Panc1 (cell line): ENCODE measurements at places on chromosomes 11 and 22. TPM values are rescaled to one million over a fixed set of nuclear protein-coding genes. Genes with fewer than 3 reads are reported as not detected.
A peak's percentile ranks its signal among the peaks of the same experiment; 100 is the strongest.

Gene RAG2
- total RNA-seq = 0.10 TPM

Gene NEAT1
- 731 TPM for total RNA-seq

Gene LMNTD2
- 21.8 TPM for total RNA-seq

Gene CLTCL1
- total RNA-seq = 11.9 TPM

Gene MICAL2
- 199 TPM for total RNA-seq

Gene ISX
- total RNA-seq = not detected

- no peak for DNase-seq
Observed at GRCh38 chr11:6099577-6099976, 7.9 kb upstream of the OR56B4 start.

- no peak for DNase-seq
Observed at GRCh38 chr11:114382509-114382908, 17.8 kb downstream of the C11orf71 start.

GRCh38 chr22:28052825-28053269, 133.8 kb upstream of the PITPNB start:
- no peak for DNase-seq

DNA sequence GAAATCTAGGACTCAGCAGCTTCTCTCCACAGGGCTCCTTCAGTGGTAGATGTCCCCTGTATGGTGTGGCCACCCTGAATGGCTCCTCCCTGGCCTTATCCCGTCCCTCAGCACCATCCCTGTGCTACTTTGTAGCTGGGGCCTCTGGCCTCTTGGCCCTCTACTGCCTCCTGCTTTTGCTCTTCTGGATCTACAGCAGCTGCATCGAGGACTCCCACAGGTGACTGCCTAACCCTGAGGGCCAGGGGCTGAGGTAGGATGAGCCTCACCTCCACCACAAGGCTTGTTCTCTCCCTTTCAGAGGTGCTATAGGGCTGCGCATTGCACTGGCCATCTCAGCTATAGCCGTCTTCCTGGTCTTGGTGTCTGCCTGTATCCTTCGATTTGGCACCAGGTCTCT, 1.8 kb downstream of the TMEM179B start:
- no peak for DNase-seq

DNA sequence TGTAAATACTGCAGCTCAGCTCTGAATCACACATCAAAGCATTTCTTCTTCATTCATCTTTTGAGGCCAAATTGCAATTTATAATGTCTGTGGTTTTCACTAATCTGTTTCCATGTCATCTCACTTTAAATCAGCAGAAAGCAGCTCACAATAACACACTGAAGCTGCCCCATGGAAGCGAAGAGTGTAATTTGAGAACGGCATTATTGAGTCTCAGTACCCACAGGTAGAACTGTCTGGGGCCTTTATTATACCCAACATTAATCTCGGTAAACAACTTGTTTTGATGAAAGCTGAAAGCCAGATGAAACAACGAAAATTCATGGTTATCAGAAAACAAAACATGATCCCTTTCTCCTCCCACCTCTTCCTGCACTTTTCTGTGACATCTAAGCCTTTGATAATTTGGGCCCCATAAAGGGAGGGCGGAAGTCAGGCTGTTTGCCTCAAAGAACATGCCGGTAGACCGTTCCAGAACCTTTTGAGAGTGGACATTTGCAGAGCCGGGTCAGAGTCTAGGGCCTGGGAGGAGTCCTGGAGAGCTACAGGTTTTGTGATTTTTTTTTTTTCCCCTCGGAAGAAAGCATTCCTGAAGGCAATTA, 68.2 kb upstream of the SESN3 start:
- no peak for DNase-seq

- DNase-seq = no peak
Observed at GRCh38 chr11:36711104-36711825, 113.2 kb upstream of the RAG2 start.

DNA sequence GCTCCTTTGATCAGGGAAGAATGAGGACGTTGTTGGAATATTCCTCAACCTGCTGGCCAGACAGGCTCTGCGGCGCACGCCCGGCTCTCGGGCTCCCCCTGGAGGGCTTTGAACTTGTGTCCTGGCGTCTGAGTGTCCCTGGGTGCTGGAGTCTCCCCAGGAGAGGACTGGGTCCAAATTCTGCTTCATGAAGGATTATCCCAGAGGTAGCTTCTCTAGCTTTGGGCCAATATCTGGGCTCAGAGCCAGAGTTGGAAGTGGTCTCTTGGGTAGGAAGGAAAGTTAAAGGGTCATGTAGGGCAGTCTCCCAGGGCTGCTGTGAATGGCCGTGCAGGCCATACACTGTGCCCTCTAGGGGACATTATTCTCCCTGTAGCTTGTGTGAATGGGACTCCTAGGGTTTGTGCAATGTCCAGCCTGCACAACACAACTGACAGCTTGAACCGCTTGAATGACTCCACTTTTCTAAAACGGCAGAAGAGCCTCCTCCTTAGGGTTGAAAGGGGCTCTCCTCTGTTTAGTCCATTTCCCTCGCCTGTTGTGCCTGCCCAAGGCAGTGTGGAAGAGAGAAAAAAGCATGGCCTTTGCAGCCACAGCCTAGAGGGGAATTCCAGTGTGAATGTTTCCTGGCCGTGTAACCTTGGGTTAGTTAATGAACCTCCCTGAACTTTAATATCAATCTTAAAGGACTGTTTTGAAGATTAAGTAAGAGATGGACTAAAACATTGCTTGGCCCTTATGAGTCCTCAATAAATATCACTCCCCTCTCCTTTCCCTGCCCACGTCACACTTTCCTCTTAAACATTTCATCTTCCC, 111.2 kb upstream of the THY1 start:
- peak; percentile 42 for DNase-seq

DNA sequence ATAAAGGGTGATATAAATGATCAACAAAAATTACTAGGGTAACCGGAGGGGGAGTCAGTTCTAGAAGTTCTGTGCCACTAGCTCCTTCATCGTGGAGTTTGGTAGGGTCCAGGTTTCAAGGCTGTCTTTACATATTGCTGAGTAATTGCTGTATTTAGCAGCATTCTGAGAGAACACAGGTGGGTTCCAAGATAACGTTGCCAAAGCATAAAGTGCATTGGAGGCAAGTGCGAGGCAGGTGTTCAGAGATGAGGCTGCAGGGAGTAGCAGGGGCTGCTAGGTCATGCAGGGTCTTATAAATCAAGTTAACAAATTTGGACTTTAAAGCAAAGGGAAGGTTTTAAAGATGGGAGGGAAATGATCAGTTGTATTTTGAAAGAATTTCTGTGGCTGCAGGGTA, 17.8 kb downstream of the SGSM3 start:
- no peak for DNase-seq

DNA sequence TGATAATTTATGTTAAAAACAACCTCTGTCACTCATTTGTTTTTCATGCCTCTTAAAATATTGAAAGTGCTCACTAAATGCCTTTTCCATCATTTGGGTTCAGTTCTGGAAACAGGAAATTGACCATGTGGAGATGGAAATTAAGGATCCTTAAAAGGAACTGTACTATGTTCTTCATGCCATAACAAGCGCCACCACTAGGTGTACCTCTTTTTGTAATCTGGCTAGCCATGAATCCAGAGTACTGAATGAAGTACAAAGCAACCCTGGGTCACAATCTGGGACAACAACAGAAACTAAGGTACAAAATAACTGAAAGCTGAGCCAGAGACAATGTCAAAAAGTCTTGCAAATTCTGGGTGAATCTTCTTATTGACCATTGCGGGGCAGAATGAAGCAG, 559.1 kb downstream of the FAM181B start:
- DNase-seq = no peak

GRCh38 chr11:36452961-36453360, 57.1 kb downstream of the TRAF6 start:
- no peak for DNase-seq

DNA sequence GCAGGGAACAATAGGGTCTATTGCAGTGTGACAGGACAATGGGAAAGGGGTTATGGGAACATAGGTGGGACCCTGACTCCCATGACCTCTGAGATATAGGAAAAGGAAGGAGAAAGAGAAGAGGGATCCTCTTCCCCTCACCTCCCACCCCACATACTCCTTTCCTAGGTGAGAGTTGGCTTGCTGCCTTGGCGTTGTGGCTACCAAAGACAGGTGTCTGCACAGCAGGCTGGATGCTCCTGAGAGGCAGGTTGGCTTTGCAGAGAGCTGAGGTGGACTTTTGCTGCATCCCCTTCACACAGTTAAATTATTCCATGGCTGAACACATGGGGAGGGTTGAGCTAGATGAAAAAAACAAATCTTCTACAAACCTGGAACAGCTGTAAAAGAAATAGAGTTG, 80.7 kb downstream of the SYT9 start:
- DNase-seq = no peak

DNA sequence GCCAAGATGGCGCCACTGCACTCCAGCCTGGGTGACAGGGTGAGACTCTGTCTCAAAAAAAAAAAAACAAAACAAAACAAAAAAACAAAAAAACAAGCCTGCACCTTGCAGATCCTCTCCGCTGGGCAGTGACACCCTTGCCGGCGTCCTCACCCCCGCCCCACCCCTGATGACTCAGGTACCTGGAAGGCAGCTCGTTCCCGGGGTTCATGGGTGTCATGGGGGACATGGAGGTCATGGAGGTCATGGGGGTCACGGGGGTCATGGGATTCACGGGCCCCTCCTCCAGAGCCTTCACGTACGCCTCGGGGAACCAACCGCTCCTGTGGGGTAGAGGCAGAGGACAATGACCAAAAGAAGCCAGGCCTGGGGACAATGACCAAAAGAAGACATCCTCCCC, 3.0 kb upstream of the SLC16A8 start:
- no peak for DNase-seq

- DNase-seq = no peak
Observed at GRCh38 chr11:126963603-126964363, 36.8 kb downstream of the KIRREL3 start.

DNA sequence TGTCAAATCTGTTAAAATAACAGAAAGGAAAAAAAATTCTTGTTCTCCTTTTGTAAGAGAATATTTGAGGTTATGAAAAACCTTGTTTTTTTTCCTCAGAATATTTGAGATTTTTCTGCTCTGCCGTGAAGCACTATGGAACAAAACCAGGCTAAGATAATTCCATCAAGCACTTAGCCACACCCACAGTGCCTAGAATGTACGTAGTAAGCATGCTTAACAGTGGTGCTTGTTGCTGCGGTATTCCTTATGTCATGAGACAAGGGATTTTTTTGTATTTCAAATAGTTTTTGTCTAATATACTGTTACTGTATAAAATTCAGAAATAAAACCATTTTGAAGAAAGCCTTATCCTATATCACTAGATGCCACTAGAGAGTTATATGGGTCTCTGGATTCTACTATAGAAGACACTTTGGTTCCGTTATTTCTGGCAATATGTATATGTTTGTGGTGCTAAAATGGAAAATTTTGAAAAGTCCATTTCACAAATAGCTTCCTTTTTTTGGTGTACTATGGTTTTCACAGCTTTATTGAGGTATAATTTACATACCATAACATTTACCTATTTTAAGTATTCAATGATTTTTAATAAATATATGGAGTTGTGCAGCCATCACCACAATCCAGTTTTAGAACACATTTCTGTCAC, 23.7 kb downstream of the PDHX start:
- no peak for DNase-seq

DNA sequence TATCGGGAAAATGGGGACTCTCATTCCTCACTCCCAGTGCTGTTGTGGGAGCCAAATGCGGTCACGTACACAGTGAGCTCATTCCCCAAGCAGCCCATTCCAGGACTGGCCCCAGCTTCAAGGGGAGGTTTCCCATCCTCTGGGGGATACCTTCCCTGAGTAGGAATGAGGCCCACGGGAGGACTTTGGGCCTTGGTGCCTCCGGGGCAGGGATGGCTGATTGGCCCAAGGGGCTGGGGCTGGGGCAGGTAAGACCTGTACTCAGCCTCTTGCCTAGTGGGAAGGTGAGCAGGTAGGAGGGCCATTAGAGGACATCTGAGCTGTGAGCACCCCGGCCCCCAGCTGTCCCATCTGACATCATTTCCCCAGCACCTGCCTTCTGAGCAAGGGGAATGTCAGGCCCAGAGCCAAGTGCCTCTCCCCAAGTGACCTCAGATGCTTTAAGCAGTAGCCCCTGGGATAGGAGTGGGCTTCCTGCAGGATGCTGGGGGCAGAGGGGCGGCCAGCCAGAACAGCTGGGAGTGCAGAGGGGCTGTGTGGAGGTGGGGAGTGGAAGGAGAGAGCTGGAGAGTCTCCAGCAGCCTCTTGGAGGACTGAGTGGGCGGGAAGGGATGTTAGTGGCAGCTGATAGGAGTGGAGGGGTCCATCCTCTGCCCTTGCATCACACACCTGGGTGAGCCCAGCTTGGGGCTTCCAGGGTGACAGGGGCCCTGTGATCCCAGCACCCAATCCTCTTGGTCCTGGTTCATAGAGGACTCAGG, 58.4 kb downstream of the CD82 start:
- no peak for DNase-seq

- no peak for DNase-seq
Observed at GRCh38 chr22:38115423-38116205, 5.1 kb upstream of the BAIAP2L2 start.

- no peak for DNase-seq
Observed at GRCh38 chr11:74182635-74183034, 11.5 kb downstream of the PPME1 start.

GRCh38 chr22:30223303-30223702, 23.3 kb downstream of the LIF start:
- no peak for DNase-seq

GRCh38 chr11:125588505-125588904, 4.1 kb upstream of the STT3A start:
- DNase-seq = no peak

- no peak for DNase-seq
Observed at GRCh38 chr11:19366992-19367709, 126.4 kb upstream of the E2F8 start.

DNA sequence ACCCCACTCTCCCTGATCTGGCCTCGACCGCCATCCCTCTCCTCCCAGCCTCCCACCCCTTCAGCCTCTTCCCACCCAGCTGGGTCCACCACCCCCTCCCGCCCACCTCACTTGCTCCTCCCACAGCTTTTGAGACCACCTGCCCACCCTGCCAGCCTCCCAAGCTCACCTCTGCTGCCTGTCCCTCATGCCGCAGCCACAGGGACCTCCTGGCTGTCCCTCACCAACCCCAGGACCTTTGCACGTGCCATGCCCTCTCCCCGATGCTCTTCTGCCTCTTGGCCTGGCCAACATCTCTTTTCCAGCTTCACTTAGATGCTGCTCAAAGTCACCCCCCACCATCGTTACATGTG, 6.5 kb downstream of the PNPLA5 start:
- DNase-seq = no peak

DNA sequence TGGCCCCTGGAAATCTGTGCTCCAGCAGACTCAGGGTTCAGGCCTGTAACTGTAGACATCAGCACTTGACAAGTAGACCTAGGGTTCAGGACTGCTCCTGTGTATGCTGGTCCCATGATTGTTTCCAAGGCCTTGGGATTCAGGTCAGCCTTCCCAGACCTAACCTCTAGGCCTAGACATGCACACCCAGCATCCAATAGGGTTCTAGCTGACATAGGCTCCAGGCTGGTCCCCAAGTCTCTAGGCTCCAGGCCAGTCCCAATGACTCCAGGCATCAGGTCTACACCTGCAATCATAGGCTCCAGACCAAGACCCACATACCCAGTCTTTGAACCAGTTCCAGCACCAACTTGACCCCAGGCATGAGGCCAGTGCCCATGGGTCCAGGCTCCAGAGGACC, 166.2 kb upstream of the GRIA4 start:
- DNase-seq = no peak
